Esophagus muscularis mucosa (tissue), 4 donors: ENCODE measurements at places on chromosomes 5 and 9.

- H3K4me1 ChIP-seq = peaks cover 11% of the 10 kb centered on the region
- H3K27ac ChIP-seq = no peak overlapping the region
- no peaks in the 10 kb centered on the region for H3K27me3 ChIP-seq
- no peak for DNase-seq
- H3K36me3 ChIP-seq = peaks cover 13% of the 10 kb centered on the region
Measured at GRCh38 chr5:173165177-173166016, 21.1 kb downstream of the BNIP1 start.

DNA sequence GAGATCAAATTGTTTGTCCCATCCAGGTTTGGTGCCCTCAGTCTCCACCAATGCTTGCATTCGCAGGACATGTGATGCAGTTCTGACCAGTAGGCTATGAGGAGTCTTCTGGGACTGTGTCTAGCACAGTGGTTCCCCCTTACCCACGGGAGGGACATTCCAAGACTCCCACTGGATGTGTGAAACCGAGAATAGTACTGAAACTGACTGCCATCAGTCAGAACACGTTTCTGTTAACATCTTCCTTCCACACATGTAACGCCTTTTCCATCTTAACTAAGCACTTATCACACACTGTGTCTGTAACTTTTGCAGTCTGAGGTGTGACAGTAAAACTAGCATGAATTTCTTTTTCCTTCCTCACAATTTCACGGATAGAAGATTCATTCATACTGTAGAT, 74.7 kb downstream of the PTTG1 start:
- DNase-seq = no peak
- no peak overlapping the region for H3K27ac ChIP-seq
- no peak overlapping the region for H3K4me3 ChIP-seq
- no peaks in the 10 kb centered on the region for H3K36me3 ChIP-seq
- H3K4me1 ChIP-seq = no peaks in the 10 kb centered on the region

DNA sequence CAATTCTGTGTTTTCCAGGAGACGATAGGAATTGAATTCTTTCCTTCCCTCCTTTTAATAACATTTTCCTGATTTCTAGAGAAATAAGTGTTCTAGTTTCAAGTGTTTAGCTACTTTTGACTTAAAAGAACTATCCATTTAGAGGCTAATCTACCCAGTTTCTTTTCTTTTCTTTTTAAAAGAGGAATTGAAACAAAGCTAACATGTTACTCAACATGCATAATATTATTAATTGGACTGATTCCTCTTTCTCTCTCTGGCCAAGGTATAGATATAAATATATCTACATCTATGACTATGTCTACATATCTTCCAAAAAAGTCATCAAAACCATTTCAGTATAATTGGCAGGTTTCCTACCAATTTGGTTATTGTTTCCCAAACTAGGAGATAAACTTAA, 309.8 kb downstream of the TRPM3 start:
- no peaks in the 10 kb centered on the region for H3K36me3 ChIP-seq
- H3K4me1 ChIP-seq = no peaks in the 10 kb centered on the region
- H3K27me3 ChIP-seq = no peaks in the 10 kb centered on the region
- H3K4me3 ChIP-seq = no peak overlapping the region
- H3K27ac ChIP-seq = no peak overlapping the region

- no peak for DNase-seq
- H3K36me3 ChIP-seq = no peaks in the 10 kb centered on the region
- H3K4me1 ChIP-seq = peaks cover 23% of the 10 kb centered on the region
- no peaks in the 10 kb centered on the region for H3K27me3 ChIP-seq
Measured at GRCh38 chr9:135077497-135078200, 9.8 kb upstream of the OLFM1 start.
